ENCODE measurements at places on chromosomes 12 and 14.

GRCh38 chr14:28771168-28771567 is 4.6 kb downstream of the FOXG1 start:
- ATAC-seq: no peak

DNA sequence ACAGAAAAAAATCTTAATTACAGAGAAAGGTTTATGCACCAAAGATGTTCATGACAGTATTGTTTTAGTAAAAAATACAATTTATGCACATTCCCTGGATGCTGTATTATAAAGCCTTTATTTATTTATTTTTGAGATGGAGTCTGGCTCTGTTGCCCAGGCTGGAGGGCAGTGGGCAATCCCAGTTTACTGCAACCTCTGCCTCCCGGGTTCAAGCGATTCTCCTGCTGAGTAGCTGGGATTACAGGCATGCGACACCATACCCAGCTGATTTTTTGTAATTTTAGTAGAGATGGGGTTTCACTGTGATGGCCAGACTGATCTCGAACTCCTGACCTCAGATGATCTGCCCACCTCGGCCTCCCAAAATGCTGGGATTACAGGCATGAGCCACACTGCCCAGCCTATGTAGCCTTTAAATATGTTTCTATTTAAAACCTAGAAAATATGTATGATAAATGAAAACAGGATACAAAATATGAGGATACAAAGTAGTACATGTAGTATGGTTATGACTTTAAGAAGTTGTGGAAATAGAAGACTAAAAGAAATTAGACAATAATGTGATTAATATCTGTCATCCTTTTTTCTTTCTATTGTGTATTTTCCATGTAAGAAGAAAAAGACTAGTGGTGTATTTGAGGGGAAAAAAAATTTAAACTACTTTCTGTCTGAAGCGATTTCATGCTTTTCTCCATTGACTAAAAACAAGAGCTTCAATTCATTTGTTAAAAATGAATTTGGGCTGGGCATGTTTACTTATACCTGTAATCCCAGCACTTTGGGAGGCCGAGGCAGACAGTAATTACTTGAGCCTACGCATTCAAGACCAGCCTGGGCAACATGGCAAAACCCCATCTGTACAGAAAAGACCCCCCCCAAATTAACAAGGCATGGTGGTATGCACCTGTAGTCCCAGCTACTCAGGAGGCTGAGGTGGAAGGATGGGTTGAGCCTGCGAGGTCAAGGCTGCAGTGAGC is 13.1 kb downstream of the ATF1 start:
- ATAC-seq: no peak

GRCh38 chr14:33899723-33900341 is 51.0 kb downstream of the EGLN3 start:
- ATAC-seq: no peak

DNA sequence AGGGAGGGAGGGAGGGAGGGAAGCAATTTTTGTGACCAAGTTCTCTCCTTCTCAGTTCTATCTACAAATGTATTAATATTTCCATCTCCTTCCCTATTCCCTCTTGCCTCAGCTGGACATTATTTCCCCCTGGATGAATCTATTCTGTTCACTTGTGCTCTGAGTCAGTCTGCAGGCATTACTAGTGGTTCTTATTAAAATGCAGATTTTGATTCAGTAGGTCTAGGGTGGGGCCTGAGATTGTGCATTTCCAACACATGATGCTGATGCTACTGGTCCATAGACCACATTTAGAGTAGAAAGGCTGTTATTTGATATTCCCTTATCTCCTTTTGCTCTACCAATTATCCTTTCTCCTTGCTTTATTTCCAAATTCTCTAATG is 40.1 kb upstream of the YAF2 start:
- ATAC-seq: no peak

GRCh38 chr12:72148709-72149108 is 123.5 kb upstream of the TRHDE start:
- ATAC-seq: no peak

DNA sequence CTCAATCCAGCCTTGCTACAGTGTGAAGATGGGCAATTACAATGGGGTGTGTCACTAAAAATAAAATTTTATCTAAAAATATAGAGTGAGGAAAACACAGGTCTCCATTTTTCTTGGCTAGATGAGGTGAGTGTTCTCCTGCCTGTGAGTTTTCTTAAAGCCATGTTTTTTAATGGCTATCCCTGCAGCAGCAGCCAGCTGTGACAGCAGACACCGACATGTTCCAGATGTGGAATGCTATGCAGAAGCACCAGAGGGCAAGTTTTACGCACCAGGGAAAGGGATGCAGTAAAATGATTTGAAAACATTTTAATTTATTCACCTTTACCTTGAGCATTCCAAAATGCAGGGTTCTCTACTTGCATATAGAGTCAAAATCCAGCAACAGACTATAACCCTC is 577.0 kb upstream of the STXBP6 start:
- ATAC-seq: no peak

DNA sequence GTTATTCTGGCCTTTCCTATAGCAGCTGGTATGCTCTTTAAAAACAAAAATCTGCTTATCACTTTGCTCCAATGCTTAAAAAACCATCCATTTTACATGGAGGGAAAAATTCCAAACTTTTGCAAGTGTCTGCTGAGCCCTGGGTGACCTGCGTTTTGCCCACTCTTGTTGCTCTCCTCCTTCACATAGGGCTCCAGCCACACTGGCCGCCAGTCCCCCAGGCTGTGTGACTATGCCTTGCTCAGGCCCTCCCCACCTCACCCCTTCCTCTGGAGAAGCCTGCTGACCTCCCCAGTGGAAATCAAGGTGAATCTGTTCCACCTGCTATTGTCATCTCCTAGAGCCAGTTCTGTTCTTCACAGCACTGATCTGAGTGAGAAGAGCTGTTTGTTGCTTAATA is 126.9 kb downstream of the SLC25A47 start:
- no peak for ATAC-seq

GRCh38 chr14:101133068-101133467 is 229.5 kb upstream of the RTL1 start:
- ATAC-seq: no peak

- peak; percentile 34 for ATAC-seq
These were observed 82.8 kb downstream of the BORCS5 start for GRCh38 chr12:12439636-12440035.

DNA sequence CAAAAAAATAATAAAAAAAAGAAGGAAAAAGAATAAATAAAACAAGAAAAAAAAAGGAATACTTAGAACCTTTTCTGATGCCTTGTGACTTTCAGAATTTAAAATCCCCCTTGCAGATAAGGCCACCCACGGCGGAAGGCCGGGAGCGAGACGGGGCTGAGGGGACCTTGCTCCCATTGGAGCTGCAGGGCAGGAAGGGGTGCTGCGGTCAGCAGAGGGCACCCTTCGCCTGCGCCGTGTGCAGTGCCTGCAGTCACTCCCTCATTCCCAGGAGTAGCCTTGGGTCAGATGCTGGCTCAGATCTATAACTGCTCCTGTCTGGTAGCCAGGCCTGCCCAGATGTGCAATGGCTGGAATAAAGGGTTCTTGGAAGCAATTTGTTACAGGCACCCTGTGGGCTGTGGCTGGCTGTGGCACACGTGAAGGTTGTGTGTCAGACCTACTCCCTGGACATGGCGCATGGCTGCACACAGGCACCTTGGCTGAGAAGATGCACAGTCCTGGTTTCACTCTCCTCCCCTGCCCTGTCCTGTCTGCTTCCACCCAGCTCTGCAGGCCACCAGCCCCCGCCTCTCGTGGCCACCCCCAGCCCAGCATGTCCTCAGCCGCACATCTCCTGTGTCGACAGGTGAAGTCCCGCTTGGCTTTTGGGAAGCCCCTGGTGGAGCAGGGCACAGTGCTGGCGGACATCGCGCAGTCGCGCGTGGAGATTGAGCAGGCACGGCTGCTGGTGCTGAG is 13.4 kb upstream of the ALDH2 start:
- peak; percentile 75 for ATAC-seq

- peak; percentile 100 for ATAC-seq
These were observed 8.5 kb upstream of the MGAT4C start for GRCh38 chr12:86264451-86265328.

GRCh38 chr14:30748343-30748742 is 126.0 kb upstream of the COCH start:
- ATAC-seq: no peak

DNA sequence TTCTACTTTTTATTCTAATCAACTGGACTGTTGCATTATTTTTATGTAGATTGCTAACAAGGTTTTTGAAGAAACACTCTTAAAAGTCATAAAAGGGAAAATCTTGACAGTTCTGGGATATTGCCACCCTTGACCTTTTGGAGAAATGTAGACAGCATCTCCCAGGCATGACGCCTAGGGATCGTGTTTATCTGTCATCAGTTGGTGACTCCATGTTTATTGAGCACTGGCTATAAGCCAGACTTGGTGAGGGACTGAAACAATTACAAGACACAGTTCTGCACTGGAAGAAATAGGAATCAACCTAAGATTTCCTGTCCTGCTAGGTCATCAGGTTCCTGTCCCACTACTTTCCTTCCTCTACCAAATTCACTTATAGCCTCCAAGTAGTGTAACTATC is 34.5 kb downstream of the HMGA2 start:
- no peak for ATAC-seq

DNA sequence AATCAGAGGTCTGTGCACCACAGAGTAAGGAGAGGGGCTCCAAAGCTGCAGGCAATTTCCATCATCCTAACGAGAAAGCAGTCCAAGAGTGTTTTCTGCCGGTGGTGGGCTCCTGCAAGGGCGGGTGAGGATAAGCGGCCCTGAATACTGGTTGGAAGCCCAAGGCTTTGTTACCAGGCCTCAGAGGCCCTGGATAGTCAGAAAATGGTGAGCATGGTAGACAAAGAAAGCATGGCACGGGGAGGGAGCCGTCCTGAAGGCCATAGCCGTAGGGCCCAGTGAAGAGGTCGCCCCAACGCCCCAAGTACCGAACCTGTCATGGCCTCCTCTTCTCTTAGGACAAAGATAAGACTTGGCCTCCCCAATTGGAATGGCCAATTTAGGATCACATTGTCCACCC is 306.6 kb upstream of the FKBP4 start:
- ATAC-seq: no peak

GRCh38 chr12:124736115-124737039 is 127.3 kb downstream of the SCARB1 start:
- ATAC-seq: no peak

DNA sequence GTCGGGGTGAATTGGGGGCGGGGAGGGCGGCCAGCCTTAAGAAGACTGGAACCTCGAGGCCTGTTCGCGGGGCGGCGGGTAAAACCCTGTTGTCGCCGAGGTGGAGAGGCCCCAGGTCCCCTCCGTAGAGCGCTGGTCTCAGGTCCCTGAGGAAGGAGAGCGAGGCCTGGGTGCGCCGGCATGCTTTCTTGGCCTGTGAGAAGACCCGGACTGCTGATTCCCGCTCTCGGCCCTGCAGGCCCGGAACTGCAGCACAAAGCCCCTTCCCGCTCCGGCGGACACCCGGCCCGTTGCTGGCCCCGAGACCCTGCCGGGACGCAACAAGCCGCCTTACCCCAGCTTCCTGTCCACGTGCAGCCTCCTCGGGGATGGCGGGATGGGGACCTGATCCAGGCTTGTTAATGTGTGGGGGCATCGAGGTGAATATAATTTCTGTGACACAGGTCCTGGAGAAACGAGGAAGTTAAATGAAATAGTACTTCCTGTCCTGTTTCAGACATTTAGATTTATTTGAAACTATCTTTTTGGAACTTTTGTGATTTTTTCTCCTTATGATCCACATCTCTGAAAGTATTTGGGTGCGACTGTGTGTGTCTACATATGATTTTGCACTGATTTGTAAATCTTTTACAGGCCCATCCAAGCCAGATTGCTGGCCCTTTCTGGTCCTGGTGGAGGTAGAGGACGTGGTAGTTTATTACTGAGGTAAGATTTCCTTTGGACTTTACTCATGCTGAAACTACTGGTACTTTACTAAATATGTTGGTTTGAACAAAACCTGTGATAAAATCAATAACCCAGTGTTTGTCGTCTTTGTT is 600 bp downstream of the PNN start:
- ATAC-seq: peak; percentile 3

GRCh38 chr14:54252072-54252730 is 144.6 kb upstream of the CDKN3 start:
- ATAC-seq: peak; percentile 43

DNA sequence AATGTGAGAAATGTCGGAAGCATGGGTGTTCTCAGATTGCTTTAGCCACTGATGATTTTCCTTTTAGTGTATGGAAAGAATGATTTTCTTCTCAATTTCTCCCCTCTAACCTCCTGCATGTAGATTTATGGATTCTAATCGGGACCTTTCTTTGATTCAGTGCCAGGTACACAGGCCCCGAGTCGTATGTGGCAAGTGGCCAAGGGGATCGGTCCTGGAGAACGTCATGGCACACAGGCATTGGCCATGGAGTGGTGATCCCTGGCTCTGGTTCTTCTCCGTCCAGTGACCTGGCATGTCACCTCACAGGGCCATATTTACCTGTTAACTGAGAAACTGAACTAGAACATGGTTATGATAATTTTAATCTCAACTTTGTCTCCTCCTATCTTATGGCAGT is 58.1 kb downstream of the ETV6 start:
- ATAC-seq: no peak

- ATAC-seq: no peak
These were observed 23.2 kb upstream of the ASPG start for GRCh38 chr14:104062281-104062680.

DNA sequence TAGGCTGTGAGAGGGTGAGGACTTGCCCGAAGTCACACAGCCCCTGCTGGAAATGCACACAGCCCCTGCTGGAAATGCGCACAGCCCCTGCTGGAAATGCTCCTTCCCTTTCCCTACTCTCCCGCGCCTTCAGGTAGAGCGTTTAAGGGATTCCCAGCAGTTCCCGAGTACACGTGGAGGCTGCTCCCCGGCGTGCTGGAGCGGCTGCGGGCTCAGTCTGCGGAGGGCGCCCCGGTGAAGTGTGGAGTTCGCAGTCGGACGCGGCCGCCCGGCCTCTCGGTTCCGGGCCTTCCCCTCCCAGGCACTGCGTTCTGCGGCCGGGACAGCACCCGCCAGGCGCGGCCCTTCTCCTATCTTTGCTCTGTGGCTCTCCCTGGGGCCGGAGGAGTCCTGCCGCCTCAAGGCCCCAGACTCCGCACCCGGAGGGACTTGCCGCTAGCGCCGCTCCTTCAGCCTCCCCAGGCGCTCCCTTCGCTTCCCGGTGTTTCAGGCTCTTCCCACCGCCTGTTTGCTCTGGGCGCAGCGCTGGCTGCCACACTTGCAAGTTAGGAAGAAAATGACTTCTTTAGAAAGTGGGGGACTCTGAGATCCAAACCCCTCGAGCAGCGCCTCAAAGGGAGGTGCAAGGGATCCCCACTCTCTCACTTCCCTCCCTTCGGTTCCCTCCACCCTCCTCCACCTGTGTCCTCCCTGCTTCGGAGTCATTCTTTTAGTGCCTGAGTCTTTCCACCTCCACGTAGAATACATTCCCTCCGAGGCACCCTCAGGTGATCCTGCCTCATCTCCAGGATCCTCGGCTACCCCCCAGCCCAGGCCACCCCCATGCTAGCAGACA is 8.3 kb upstream of the TBX5 start:
- no peak for ATAC-seq

Data from esophagus mucosa (tissue), 1 donor.